ENCODE measurements at places on chromosomes 11 and 22.

- DNase-seq, result no peak
Measured at GRCh38 chr11:26439854-26440253, 107.9 kb downstream of the ANO3 start.

DNA sequence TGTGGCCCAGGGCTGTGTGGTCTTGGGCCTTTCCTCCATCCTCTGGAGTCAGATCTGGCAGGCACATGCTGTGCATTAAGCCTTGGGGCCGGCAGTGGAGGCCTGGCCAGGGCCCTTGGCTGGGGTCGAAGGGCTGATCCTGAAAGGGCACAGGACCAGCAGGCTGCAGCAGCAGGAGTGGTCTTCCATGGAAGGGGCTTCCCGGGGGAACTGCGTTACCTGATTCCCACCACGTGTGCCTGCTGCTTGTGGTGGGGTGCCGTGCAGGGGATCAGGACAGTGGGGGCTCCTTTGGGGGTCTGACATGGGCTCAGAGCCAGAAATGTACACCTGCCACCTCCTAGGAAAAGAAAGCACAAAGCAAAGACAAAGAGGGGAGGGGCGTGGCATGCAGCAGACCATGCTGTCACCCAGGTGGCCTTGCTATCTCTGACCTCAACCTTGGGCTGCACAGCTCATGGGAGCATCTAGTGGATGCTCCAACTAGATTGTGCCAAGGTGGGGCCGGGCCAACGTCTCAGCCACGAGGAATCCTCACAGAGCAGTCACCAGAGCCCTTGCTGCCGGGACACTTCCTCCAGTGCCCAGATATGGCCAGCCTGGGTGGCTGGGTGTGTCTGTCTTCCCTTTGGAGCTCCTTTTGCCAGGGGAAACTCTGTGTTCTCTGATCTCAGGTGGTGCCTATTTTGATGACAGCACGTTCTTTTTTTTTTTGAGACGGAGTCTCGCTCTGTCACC lies 17.9 kb upstream of the YPEL1 start:
- DNase-seq, result no peak

- DNase-seq, result no peak
Measured at GRCh38 chr11:21174781-21175180, 505.4 kb downstream of the NELL1 start.

DNA sequence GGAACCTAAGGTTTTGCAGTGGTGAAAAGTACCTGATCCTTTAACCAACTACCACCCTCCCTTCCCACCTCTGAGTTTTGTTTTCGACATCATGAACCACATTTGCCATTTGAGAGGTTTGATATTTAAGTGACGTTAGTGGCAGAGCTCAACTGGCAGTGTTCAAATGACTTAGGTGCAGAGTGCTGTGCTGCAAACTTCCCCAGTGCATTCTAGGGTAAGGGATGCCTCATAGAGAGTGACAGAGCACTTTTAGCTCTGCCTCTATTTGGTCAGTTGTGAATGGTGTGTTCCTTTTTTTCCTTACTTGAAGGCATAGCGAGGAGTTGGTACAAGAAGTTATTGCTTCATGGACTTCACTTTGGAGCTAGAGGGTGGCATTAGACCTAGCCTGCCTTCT lies 9.4 kb downstream of the BMAL1 start:
- no peak for DNase-seq

- DNase-seq, result no peak
Measured at GRCh38 chr11:67119585-67120391, 725 bp downstream of the KDM2A start.

- DNase-seq, result no peak
Measured at GRCh38 chr11:114168691-114169090, 109.2 kb downstream of the ZBTB16 start.

DNA sequence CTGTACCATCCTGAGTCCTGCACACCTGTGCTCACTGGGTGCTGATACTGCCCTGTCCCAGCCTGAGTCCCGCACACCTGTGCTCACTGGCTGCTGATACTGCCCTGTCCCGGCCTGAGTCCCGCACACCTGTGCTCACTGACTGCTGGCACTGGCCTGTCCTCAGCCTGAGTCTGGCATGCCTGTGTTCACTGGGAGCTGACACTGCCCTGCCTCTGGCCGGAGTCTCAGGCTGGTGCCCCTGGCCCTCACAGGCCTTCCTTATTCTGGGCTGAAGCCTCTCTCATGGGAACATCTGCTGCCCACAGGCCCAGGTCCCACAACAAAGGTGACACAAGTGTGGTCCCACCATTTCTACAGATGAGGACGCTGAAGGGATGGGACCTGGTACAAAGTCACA lies 115.1 kb downstream of the MPPED1 start:
- DNase-seq, result no peak

GRCh38 chr22:44702479-44703198 lies 635 bp downstream of the PRR5 start:
- DNase-seq, result no peak

GRCh38 chr11:44258190-44258489 lies 51.8 kb downstream of the ALX4 start:
- DNase-seq, result no peak

GRCh38 chr11:11076879-11077278 lies 219.0 kb upstream of the ZBED5 start:
- no peak for DNase-seq

DNA sequence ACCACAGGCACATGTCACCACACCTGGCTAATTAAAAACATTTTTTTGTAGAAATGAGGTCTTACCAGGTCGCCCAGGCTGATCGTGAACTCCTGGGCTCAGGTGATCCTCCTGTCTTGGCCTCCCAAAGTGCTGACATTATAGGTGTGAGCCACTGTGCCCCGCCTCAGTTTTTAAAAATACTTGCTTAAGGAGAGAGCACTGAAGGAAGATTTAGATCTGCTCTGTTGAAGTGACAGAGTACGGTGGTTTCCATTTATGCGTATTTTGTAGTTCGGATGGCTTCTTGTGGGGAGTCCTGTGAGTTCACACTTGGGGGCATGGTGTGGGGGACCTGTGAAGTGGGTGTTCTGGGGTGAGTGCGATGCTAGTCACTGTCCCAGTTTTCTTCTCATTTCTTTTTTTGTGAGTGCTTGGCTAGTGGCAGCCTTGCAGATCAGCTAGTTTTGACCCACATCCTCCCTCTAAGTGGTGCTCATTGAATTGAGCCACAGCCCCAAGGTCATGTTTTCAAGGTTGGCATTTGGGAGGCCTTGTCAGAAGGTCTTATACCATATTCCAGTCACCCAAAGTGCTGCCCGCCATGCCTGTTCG lies 31.5 kb downstream of the PTPRJ start:
- DNase-seq, result peak; percentile 29

DNA sequence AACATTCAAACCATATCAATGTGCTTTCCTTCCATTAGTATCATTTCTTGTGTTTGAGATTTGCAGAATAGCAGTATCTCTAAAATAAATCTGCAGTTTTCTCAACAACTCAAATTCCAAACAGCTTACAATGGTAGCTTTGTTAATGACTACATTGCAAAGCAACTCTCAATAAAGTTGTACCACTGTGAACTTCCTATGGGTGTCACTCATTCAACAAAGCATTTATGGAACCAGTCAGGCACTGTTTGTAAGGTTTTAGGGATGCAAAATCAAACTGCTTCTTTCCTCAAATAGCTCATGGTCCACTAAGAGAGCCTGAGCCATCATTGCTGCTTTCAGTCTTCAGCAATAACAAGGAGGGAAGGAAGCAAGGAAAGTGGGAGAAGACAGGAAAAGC lies 91.0 kb downstream of the CCDC83 start:
- no peak for DNase-seq

- no peak for DNase-seq
Measured at GRCh38 chr11:130979386-130979972, 63.2 kb upstream of the SNX19 start.

- no peak for DNase-seq
Measured at GRCh38 chr22:42833104-42833503, 24.0 kb downstream of the ARFGAP3 start.

GRCh38 chr11:114796954-114797721 lies 118.8 kb downstream of the NXPE2 start:
- DNase-seq, result no peak
